Fibroblast of gingiva (primary cell): ENCODE measurements at places on chromosomes 12 and 14.

GRCh38 chr12:116455540-116456329 is 103.4 kb upstream of the MAP1LC3B2 start:
- peak; percentile 97 for DNase-seq

- DNase-seq: no peak
Observed at GRCh38 chr12:28770322-28770721, 378.8 kb upstream of the FAR2 start.

DNA sequence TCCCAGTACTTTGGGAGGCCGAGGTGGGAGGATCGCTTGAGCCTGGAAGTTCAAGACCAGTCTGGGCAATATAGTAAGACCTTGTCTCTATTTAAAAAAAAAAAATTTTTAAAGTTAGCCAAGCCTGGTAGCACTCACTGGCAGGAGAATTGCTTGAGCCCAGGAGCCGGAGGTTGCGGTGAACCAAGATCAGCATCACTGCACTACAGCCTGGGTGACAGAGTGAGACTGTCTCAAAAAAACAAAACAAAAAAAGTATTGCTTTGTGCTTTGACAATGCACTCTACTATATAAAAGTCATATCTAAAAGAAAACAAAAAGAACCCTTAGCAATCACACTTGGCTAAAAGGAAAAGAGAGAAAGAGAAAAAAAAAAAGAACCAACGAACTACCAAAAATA is 26.8 kb downstream of the GNPTAB start:
- no peak for DNase-seq

DNA sequence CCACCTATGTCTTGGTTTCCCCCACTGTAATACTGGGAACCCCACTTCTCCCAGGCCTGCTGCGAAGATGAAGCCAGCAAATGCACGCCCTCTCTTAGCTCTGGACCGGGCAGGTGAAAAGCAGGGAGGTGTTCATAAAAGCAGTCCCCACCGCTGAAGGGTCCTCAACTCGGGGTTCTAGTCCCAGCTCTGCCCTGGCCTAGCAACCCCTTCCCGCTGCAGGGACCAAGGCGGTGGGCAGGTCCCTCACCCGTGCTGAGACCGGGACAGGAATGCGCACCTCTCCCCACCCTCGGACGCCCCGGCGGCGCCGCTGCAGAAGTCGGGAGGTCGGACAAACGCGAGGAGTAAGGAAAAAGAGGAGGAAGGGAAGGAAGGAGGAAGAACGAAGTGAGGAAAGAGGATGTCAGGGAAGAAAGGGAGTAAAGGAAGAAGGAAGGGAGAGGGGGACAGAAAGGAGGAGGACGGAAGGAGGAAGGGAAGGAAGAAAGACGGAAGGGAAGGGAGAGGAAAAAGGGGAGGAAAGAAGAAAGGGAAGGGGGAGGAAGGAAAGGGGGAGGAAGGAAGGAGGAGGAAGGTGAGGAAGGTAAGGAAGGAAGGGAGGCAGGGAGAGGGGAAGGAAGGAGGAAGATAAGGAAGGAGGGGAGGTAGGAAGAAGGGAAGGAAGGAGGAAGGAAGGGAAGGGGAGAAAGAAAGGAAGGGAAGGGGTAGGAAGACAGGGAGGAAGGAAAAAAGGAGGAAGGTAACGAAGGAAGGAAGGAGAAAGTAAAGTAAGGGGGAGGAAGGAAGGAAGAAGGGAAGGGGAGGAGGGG is 701 bp downstream of the SPRING1 start:
- no peak for DNase-seq

DNA sequence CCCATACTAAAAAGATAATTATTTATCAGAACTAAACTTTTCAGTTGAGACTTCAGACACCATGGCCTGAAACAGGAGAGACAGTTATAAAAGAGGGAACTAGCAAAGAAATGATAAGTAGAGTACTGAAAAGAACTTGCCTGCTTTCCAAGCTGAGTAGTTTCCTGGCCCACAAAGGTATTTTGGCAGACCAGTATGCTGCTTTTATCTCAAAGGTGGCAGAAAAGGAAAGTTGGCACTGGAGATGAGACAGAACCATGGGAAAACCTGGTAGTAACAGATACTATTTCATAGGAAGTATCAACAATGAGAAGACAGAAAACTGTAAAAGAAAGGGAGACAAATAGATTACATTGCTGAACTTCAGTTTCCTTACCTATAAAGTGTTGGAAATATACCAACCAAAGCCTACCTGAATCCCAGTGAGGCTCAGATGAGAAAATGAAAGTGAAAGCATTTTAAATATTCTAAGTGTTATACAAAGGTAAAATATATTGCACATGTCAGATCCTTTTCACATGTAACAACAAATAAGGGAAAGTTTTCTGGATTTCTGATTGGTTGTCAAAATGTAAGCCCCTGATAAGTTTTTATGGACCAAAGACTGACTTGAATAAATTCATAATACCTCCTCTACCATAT is 155.3 kb upstream of the FSCB start:
- DNase-seq: no peak

DNA sequence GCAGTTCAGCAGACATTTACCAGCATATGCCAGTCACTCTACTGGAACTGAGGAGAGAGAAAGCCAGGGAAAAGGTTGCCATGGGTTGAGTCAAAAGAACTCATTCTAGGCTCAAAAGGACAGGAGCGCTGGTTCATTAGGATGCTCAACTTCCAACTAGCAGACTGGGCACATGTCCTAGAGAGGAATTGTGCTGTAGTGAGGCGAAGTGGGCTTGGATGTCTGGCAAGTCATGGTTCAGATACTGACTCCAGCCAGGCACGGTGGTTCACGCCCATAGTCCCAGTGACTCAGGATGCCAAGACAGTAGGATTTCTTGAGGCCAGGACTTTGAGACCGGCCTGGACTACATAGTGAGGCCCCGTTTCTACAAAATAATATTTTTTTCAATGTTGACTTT is 281.5 kb downstream of the CACNA1C start:
- DNase-seq: peak; percentile 27

DNA sequence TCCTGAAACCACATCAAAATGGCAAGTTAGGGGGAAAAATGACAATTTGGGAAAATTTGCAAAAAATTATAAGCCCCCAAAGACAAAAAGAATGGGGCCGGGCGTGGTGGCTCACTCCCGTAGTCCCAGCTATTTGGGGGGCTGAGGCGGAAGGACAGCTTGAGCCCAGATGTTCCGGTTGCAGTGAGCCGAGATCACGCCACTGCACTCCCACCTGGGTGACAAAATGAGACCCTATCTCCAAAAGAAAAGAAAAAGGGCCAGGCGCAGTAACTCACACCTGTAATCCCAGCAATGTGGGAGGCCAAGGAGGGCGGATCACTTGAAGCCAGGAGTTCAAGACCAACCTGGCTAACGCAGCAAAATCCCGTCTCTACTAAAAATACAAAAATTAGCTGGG is 2.0 kb upstream of the VAMP1 start:
- DNase-seq: no peak

DNA sequence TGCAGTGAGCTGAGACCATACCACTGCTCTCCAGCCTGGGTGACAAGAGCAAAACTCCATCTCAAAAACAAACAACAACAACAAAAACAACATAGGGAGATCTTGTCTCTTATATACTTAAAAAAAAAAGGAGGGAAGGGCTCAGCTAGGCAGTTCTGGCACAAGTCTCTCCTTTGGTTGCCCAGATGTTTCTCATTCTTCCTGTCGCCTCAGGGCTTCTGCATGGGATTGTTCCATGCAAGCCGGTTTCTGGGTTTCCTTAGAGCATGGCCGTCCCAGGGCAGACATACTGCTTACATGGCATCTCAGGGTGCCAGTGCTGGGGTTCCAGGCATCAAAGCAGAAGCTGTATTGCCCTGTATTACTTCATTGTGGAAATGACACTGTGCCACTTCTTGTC is 5.2 kb upstream of the SLC8B1 start:
- DNase-seq: peak; percentile 35

DNA sequence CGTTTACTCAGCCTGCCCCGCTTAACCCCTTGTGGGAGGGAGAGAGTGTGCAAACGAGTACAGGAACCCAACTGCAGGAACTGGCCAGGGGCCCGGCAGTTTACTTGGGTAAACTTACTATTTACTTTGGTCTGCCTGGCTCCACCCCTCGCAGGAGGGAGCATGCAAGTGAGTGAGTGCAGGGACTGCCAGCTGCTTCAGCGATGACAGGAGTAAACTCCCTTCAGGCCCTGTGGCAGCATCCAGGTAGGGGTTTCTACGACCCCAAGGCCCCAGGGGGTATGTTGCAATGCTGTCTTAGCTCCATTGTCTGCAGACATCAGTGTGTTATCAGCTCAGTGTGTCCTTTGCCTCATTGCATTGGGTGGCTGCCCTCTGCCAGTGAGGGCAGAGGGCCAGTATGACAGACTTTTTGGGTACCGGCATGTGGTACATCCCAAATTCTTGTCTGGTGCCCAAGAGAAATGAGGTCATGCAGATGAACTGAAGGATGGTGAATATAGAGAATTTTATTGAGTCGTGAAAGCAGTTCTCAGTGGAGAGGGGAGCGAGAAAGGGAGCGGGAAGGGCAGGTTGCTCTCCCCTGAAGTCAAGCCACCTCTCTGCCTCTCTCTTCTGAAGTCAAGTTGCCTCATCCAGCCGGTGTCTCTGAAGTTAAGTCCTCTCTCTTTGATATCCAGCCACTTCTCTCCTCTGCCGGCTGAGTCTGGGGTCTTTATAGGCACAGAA is 181.8 kb downstream of the FUT8 start:
- DNase-seq: no peak

- no peak for DNase-seq
Observed at GRCh38 chr12:109679501-109680263, 33.9 kb upstream of the FAM222A start.

DNA sequence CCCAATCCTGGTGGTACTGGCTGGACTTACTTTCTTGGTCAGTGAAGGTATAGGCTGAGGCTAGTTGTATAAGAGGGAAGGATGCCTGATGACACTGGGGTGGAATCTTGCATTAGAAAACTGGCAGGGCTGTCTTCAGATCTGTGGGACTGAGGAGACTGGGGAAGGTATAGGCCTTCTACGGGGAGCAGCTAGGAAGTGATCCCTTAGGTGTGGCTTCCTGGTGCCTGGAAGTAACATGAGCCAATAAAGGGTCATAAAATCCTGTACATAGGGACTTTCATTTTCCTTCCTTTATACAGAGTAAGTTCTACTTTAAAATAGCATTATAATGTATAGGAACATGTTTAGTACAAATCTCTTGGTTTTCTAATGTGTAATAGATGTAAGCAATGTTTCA is 716.8 kb downstream of the LRFN5 start:
- no peak for DNase-seq

DNA sequence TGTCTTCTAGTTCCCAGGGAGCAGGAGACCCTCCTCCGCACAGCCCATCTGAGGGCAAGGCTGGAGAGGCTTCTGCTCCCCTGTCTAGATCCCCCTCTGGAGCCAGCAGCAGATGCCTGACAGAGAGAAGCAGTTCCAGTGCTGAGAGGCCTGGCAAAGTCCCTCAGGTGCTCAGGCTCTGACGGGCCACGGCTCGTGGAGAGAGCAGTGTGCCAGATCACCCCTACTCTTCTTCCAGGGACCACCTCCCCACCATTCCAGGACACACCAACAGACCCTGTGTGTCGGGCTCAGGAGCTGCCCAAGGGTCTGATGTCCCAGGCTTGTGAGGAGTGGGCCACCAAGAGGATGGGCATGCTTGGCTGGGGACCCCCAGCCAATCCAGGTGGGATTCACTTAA is 22.5 kb upstream of the C14orf180 start:
- no peak for DNase-seq

GRCh38 chr12:7042842-7043241 is 17.7 kb upstream of the C1S start:
- DNase-seq: peak; percentile 31

DNA sequence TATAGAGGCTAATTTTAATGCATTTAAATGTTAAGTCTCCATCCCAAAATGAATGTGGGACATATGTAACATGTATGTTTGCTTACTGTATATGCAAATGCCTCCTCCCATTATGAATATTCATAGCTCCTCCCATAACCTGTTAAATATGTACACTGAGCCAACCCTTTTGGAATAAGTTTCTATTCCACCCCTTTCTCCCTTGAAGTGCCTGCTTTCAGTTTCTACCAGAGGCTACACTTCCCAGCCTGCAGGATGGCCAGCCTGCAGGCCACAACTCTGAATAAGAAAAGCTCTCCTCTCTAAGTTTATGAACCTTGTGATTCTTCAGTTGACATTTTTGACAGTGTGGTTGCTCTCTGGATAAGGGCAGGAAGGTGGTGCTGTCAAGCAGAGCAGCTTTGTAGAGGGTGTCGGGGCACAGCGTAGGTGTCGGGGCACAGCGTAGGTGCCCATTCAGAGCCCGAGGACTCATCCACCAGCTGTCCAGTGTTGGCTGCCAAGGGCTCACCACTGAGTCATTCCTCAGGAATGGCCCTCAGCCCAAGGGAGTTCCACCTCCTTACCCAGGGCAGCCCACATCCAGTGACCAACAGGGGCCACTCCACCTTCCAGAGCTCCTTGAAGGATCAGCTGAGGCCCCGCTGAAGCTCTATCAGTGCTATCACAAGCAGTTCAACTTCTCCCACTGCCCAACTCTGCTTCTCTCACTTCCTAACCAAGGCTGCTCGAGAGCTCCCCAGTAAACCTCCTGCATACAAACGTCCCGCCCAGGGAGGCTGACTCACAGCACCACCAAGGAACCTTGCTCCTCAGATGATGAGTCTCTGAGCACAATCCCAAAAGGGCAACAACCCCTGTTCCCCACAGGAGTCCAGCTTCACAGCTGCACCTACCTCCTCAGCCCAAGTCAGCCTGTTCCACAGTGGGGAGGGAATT is 31.4 kb downstream of the VWF start:
- peak; percentile 75 for DNase-seq

GRCh38 chr12:82833481-82833880 is 146.8 kb downstream of the TMTC2 start:
- DNase-seq: peak; percentile 48

GRCh38 chr14:91585856-91586255 is 75.7 kb upstream of the PPP4R3A start:
- DNase-seq: no peak

- DNase-seq: no peak
Observed at GRCh38 chr12:22355011-22355580, 20.6 kb upstream of the ST8SIA1 start.

- no peak for DNase-seq
Observed at GRCh38 chr14:77051116-77051515, 22.6 kb upstream of the IRF2BPL start.

DNA sequence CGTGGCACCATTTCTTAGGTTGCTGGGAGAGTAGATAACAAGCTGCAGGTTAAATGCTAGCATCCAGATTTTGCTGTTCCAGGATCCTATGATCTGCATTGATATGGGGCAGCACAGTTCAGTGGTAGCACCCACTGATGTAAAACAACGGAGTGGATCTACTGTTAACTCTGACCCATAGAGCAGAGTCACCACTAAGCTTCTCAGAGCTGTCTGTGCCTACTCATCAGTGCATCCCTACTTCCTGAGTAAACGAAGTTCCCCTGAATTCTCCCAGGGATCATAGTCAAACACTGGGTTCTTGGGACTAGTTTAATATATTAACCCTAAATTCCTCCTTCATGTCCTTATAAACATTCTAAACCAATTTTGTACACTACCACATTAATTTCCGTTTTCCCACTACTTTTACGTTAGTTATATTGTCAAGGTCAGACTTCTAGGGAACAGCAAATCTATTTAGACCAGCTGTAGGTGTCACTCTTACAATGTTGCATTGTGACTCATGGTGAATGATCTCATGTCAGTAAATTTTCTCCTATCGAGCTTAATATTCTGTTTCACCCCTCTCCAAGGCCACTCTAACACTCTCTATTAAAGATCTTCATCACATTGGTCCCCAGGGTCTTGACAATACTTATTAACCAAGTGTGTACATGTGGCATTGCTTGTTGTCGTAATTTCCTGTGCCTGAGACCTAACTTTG is 10.3 kb downstream of the RERGL start:
- DNase-seq: no peak

- no peak for DNase-seq
Observed at GRCh38 chr12:41772478-41772877, 372.2 kb downstream of the GXYLT1 start.
